A549 treated with CORT108297 at 1 μM for 4 hours (cell line): ENCODE measurements at places on chromosomes 4 and X. TPM values are rescaled to one million over a fixed set of nuclear protein-coding genes. Genes with fewer than 3 reads are reported as not detected.

Gene ARMCX2
- total RNA-seq: 0.08 to 0.11 TPM in 2 of 5 replicates, not detected in the others

Gene KCND1
- total RNA-seq: 0.98 to 1.4 TPM (median 1.3 TPM) in 5 replicates

Gene CDX4
- total RNA-seq: not detected in 5 replicates

Gene DGKK
- total RNA-seq: not detected in 5 replicates

Gene RXFP1
- not detected in 5 replicates for total RNA-seq

Gene TLR10
- total RNA-seq: 0.03 to 0.07 TPM (median 0.04 TPM) in 4 of 5 replicates, not detected in the other

Gene MRFAP1L1
- 30.9 to 36.6 TPM (median 34.0 TPM) in 5 replicates for total RNA-seq

Gene RAB33A
- 0.10 to 0.31 TPM (median 0.20 TPM) in 5 replicates for total RNA-seq

Gene L1CAM
- 19.7 to 25.6 TPM (median 22.5 TPM) in 5 replicates for total RNA-seq

Gene S100G
- not detected in 5 replicates for total RNA-seq

Gene DDX60
- 1.9 to 2.7 TPM (median 2.3 TPM) in 5 replicates for total RNA-seq

Gene CT45A10
- total RNA-seq: 0.13 to 0.38 TPM (median 0.32 TPM) in 4 of 5 replicates, not detected in the other

Gene PWWP3B
- total RNA-seq: not detected in 5 replicates

Gene PPP1R2C
- not detected in 5 replicates for total RNA-seq

Gene PFKFB1
- total RNA-seq: 0.06 to 0.14 TPM (median 0.10 TPM) in 5 replicates

Gene PRAF2
- total RNA-seq: 38.2 to 45.7 TPM (median 43.2 TPM) in 5 replicates

Gene TECRL
- not detected in 5 replicates for total RNA-seq

Gene RAI2
- total RNA-seq: 0.08 to 0.18 TPM (median 0.14 TPM) in 5 replicates

Gene SCD5
- 6.6 to 8.5 TPM (median 6.9 TPM) in 5 replicates for total RNA-seq

Gene SPANXD
- total RNA-seq: not detected in 5 replicates

Gene TIGD4
- total RNA-seq: 0.12 to 0.39 TPM (median 0.23 TPM) in 5 replicates

Gene USP38
- total RNA-seq: 7.4 to 8.9 TPM (median 8.1 TPM) in 5 replicates

Gene VEGFC
- total RNA-seq: 14.7 to 17.1 TPM (median 15.2 TPM) in 5 replicates

Gene GYG2
- total RNA-seq: 3.0 to 5.0 TPM (median 4.5 TPM) in 5 replicates

Gene CLNK
- not detected in 5 replicates for total RNA-seq

Gene EGFL6
- total RNA-seq: not detected in 5 replicates
